Right lung (tissue), 10 donors: ENCODE measurements at places on chromosomes 12 and 14.

GRCh38 chr14:31692376-31692781, 131.2 kb downstream of the NUBPL start:
- DNase-seq = peak; percentile 29

DNA sequence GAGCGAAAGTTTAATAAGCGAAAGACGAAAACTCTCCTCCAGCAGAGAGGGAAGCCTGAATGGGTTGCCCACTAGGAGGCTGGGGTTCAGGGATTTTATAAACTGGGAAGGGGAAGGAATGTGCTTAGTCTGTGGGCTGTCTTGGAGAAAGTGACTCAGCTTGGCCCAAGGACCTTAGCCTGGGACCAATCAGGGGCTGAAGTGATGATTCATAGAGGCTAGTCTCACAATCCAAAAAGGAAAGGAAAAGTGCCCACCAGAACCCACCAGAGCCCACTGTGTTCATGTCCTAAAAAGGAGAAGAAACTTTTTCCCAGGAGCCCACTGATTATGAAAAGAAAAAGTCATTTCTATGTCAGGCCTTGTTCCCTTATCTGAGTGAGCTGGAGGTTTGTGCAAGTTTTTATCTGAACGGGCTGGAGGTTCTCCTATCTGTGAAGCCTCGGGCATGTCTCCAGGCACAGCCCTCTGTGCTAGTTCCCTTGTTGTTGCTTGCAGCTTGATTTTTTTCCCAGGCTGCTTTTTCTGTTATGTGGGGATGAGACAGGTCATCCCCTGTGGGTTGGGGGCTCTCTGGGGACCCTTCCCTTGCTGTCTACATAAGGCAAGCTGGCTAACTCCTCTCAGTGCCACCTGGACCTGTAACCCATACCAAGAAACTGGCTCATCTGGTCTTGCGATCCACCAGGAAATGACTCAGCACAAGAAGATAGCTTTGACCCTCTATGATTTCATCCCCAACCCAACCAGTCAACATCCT, 8.3 kb upstream of the GOLGA5 start:
- DNase-seq = no peak

GRCh38 chr14:23401291-23401690, 6.8 kb downstream of the MYH6 start:
- no peak for DNase-seq

DNA sequence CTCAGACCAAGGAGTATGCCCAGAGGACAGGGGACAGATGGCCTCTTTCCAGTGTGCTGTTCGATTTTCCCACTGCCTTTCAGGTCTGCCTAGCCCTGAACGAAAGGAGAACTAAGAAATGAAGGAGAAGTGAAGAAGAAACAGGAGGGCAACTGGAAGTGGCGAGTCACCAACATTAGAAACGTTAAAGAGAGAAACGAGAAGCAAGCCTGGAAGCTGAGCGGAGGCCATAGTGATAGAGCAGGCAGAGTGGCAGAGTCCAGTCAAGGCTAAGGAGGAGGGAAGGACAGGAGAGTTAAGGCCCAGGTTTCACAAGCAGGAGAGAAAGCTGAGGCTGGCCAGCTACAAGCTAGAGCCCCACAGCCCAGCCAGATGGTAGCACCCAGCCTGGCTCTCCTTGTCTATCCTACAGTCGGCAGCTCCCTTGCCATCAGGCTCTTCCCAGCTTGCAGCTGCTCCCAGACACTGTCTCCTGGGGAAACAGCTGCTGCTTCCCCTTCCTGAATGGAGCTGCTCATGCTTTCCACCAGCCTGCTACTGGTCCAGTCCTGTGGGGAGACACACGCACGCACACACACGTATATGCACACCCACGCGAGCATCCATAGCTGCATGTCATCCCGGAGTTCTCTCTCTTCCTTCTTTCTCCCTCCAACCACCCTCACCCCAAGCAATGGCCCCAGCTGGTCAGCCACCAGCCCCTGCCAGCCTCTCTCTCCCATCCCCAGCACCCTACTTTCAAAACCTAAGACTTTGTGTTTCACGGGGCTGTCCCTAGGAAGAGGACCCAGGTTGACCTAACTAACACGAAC, 139.7 kb upstream of the CCND2 start:
- DNase-seq = no peak

- DNase-seq = no peak
These were observed 618 bp downstream of the GNPNAT1 start for GRCh38 chr14:52790756-52791222.

- DNase-seq = peak; percentile 71
These were observed at the start of gene PLEKHA5 for GRCh38 chr12:19129486-19130223. Gene PLEKHA5, plus strand, starts transcription at chr12:19129733. Its CDS starts 67 bp downstream, at chr12:19129800.

- no peak for DNase-seq
These were observed 11.9 kb upstream of the LRP1-AS start for GRCh38 chr12:57159311-57159710.

DNA sequence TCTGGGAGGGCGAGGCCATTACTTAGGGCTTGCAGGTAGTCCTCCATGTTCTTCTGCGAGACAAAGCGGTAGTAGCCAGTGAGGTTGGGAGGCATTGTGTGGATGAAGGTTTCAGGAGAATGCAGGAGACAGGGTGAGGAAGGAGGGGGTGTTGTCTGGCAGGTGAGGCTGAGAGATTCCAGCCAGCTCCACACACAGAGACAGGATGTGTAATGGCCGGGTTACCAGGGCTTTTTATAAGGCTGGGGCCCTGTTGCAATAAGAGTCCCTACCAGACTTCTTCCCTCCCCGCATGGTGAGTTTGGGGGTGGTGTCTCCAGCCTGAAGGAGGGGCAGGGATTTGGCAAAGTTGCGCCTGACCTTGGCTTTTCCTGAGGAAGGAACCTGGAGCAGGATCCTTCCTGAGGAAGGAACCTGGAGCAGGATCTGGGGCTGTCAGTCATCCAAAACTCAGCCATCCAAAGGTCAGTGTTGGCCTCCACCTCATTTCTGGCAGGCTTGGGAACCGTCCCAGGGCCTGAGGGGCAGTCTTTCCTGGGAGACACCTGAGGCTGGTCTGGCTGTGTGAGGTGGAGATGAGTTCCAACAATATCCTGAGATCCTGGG, at the start of gene RBP5:
Gene RBP5, minus strand, starts transcription at position 209 of the 606 bp plus-strand sequence. Its CDS starts 114 bp downstream, at position 95.
- DNase-seq = no peak

GRCh38 chr14:77438596-77438995, 15.3 kb upstream of the NOXRED1 start:
- DNase-seq = no peak

- DNase-seq = no peak
These were observed 10.0 kb upstream of the RHEBL1 start for GRCh38 chr12:49079793-49080192.

GRCh38 chr12:7130701-7131501, 730 bp downstream of the CLSTN3 start:
- no peak for DNase-seq

DNA sequence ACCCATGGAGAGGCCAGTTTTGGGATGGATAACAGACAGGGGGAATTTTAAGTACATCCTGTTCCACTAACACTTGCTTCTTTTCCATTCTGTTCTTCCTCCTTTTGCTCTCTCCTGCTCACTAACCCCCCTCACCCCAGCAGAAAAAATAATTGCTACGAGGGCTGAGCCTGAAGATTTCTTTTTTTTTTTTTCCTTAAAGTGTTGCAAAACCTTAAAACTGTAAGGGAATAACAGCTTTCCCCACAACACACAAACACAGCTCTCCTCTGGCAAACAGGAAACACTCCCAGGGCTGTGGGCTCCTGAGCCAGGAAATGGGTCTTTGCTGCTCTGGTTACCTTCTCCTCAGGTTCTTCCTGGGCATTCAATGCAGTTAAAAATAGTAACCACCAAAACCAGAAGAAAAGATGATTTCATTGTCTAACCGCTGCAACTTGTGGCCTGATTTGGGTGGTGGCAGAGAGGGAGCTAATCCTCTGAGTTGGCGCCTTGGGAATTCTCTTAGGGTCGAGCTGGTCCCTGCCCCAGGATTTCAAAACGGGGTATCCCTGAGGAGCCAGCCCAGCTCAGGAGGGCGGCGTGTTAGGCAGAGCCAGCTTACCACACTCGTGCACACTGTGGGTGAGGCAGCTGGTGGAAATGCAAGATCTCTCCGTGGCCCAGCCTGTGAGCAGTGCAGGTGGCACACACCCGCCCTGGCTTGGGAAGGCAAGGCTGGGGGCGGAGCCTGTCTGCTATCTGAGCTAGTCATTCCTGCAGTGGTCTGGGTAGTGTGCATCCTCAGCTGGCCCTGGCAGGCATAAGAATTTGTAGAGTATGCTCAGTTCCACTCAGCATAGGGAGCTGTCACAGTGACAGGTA, 17.1 kb upstream of the EMP1 start:
- DNase-seq = peak; percentile 80

DNA sequence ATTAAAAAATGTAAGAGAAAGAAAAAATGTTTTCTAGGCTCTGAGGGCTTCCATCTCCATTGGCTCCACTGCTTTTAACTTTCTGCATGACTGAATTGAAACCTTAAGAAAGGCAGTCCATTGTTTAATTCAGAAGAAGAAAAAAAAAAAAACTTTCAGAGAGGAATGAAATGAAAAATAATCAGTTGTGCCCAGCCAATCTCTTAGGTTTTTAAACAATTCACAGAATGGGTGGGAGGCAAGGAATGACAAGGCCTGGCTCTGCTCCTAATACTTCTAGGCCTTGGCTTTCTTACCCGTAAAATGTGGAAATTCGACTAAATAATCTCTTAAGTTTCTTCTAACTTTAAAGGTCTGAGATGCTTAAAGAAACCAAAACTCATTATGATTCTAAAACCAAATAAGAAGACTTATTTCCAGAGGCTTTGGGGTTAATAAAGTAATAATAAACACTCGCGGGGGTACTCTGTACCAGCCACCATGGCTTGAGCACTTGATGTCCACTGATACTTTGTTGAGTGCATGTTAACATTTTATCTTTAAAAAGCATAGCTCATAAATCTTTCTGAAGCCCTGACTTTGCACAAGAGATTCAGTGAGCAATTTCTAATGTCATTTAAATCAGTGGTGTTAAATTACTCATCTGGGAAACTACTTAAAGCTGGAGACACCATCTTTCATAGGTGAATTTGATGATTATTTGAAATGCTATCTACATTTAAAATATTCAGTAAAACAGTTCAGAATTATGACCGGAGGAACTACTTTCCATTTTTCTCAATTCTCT, 49.6 kb downstream of the STON2 start:
- no peak for DNase-seq

DNA sequence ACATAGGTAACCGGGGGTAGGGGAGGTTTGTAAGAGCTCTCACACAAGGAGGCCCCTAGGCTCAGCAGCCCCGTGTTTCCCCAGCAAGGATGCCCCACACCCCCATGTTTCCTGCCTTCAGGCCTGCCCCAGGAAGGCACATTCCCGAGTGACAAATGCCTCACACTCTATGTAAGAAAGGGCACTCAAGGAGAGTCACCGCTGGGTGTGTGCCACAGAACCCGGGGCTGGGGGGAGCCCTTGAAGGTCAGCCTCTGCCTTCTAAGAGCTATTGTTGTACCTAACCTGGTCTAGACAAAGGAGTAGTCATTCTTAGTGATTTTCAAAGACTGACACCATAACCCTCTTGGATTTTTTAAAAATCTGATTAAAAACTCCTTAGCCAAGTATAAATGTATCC, 333.6 kb downstream of the DPF3 start:
- DNase-seq = no peak
